PC-9 (cell line): ENCODE measurements at places on chromosomes 12 and 14. TPM values are rescaled to one million over a fixed set of nuclear protein-coding genes. Genes with fewer than 3 reads are reported as not detected.

The DLK1 gene
- not detected in 2 replicates for total RNA-seq

The PLEK2 gene
- 32.7 and 46.0 TPM in 2 replicates for total RNA-seq

The RIPK3 gene
- total RNA-seq = 4.0 and 6.4 TPM in 2 replicates

The TMEM30B gene
- total RNA-seq = 15.2 and 19.6 TPM in 2 replicates

The PAX9 gene
- 7.6 and 8.5 TPM in 2 replicates for total RNA-seq

The CATSPERB gene
- not detected in 2 replicates for total RNA-seq

- DNase-seq = no peak
Measured at GRCh38 chr14:79037106-79037505, 866.9 kb downstream of the NRXN3 start.

- peak; percentile 53 for DNase-seq
Measured at GRCh38 chr14:100072783-100073346, 7.6 kb downstream of the EVL start.

DNA sequence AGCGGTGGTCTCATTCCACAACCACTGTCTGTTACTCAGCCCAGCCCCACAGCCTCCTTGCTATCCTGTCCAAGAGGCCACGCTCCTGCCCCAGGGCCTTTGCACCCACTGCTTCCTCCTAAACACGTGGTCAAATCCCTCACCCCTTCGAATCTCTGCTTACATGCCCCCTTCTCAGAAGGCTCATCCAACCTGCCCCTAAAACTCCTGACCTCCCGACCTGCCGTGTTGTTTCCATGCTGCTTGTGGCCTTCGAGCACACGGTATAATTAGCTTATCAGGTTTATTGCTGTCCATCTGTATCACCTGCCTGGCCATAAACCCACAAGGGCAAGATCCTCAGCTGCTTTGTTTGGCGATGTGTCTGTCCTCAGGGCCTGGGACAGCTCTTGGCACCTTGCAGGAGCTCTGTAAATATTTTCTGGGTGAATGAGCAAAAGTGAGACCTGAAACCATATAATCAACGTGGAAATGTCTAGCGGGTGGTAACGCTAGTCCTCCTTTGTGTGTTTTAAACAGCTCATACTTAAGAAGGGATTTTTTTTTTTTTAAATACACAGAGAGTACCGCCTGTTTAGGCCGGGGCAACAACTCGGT is 36.0 kb downstream of the SCARB1 start:
- DNase-seq = peak; percentile 84

- no peak for DNase-seq
Measured at GRCh38 chr12:30643366-30643765, 52.3 kb downstream of the IPO8 start.

DNA sequence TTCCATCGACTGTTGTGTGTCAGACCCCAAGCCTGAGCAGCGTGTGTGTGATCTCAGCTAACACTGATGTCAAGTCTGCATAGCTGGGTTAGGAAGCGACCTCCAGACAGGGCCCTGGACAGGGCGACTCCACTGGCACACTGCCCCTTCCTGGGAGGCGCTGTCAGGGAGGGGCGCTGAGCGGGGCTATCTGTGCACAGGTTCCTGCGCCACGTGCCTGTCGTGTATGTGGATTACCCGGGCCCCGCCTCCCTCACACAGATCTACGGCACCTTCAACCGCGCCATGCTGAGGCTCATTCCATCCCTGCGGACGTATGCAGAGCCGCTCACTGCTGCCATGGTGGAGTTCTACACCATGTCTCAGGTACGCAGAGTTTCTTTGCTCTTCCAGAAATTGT is 53.9 kb downstream of the DYNC1H1 start:
- no peak for DNase-seq

- no peak for DNase-seq
Measured at GRCh38 chr12:109987615-109988014, 8.6 kb downstream of the GIT2 start.

DNA sequence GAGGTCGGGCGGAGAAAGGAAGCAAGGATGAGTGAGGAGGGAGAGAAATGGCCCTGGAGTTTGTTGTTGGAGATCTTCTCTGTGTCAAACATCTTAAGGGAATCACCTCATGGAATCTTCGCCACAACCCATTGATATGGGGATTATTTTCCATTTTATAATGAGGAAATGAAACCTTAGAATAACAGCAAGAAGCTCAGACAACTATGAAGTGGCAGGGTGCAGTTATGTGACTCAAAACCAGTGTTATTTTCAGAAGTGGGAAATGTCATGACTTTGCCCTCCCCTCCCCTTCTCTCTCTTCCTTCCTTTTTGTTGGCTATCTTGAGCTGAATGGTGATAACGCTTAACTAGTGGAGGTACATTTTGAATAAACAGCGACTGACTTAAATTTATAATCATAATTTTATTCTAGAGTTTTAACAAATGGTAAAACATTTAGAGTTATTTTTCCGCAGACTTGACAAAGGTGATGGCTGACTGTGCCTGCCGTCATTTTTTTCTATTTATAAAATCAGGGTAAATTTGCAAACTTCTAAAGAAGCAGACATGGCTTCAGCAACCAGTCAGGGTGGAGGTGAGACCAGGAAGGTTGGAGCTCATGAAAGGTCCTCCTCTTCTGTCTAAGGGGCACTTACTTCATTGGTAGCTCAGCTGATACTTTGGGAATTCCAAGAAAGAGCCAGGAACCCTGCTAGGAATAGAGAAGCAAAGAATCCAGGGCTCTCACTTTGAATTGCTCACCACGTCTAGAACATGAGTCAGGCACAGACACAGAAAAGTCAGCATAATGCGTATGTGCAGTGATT is 232.4 kb downstream of the RGS6 start:
- no peak for DNase-seq
